ENCODE measurements at places on chromosomes 12 and 14.
A peak's percentile ranks its signal among the peaks of the same experiment; 100 is the strongest.

DNA sequence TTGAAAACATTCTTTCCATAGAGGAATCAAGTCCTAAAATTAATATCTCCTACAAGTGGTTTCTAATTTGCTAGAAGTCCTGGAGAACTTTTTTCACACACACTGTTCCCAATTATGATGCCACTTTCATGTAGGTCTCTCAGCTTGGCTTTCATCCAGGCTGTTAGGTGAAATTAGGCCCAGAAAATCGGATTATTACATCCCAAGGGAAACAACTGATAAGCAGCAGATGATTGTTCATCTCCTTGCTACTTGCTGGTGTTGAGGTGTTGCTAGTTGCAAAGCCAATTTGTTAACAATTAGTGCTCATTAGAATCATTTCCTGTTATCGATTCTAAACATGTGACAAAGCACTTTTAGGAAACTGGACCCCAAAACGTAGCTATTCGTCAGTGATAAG is 248.0 kb downstream of the PDZRN4 start:
- H3K4me1 ChIP-seq = no peaks in the 10 kb centered on the region
- H3K27ac ChIP-seq = no peak overlapping the region
- no peaks in the 10 kb centered on the region for H3K27me3 ChIP-seq
- DNase-seq = no peak
- H3K36me3 ChIP-seq = no peaks in the 10 kb centered on the region
- no peak overlapping the region for H3K4me3 ChIP-seq

DNA sequence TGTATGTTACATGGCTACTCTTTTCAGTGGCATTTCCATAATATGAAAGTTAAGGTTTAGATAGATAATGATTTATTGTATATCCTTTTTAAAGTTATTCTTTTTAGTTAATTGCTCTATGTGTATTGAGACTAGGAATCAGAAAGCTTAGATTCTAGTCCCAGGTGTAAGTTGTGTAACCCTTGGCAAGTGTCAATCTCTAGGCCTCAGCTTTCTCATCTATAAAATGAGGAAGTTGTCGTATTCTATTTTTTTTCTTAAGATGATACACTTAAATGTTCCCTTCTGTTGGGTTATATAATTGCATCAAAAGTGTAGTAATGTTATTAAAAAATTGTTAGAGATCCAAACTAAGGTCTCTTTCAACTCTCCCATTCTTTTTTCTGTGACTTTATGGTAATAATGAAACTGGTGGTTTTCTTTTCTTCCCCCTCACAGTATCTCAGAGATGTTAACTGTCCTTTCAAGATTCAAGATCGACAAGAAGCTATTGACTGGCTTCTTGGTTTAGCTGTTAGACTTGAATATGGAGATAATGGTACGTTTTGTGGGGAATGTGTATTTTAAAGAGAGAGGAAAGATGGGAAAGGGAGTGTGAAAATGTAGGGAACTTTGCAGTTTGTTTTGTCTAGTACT is 4.1 kb downstream of the RTRAF start:
- no peak overlapping the region for H3K4me3 ChIP-seq
- no peaks in the 10 kb centered on the region for H3K36me3 ChIP-seq
- H3K27me3 ChIP-seq = no peaks in the 10 kb centered on the region
- no peak for DNase-seq
- H3K27ac ChIP-seq = no peak overlapping the region
- H3K4me1 ChIP-seq = peaks cover 12% of the 10 kb centered on the region

GRCh38 chr12:68977335-68977734 is 44.4 kb upstream of the CPM start:
- no peaks in the 10 kb centered on the region for H3K36me3 ChIP-seq
- no peaks in the 10 kb centered on the region for H3K4me1 ChIP-seq
- H3K4me3 ChIP-seq = no peak overlapping the region

- no peaks in the 10 kb centered on the region for H3K36me3 ChIP-seq
- peak; percentile 74 for DNase-seq
- no peak overlapping the region for H3K27ac ChIP-seq
These were observed 113.0 kb upstream of the NTF3 start for GRCh38 chr12:5318874-5319273.

- H3K36me3 ChIP-seq = peaks cover 98% of the 10 kb centered on the region
- H3K4me3 ChIP-seq = no peak overlapping the region
- no peak overlapping the region for H3K27ac ChIP-seq
- DNase-seq = no peak
These were observed 312.9 kb downstream of the MED13L start for GRCh38 chr12:115964626-115965025.

GRCh38 chr14:52877628-52878027 is 73.2 kb downstream of the FERMT2 start:
- H3K4me3 ChIP-seq = no peak overlapping the region
- no peaks in the 10 kb centered on the region for H3K4me1 ChIP-seq
- H3K27ac ChIP-seq = no peak overlapping the region
- DNase-seq = no peak
- no peaks in the 10 kb centered on the region for H3K36me3 ChIP-seq
- H3K27me3 ChIP-seq = no peaks in the 10 kb centered on the region

- H3K27me3 ChIP-seq = no peaks in the 10 kb centered on the region
- H3K27ac ChIP-seq = no peak overlapping the region
These were observed 657.6 kb downstream of the MED13L start for GRCh38 chr12:115619889-115620288.

GRCh38 chr14:87014856-87015255 is 978.1 kb downstream of the GALC start:
- H3K4me3 ChIP-seq = no peak overlapping the region
- H3K27ac ChIP-seq = no peak overlapping the region
- no peak for DNase-seq
- no peaks in the 10 kb centered on the region for H3K27me3 ChIP-seq
- no peaks in the 10 kb centered on the region for H3K4me1 ChIP-seq

- H3K4me1 ChIP-seq = no peaks in the 10 kb centered on the region
- H3K36me3 ChIP-seq = no peaks in the 10 kb centered on the region
- no peaks in the 10 kb centered on the region for H3K27me3 ChIP-seq
- no peak for DNase-seq
- no peak overlapping the region for H3K4me3 ChIP-seq
- no peak overlapping the region for H3K27ac ChIP-seq
These were observed 160.8 kb upstream of the SFSWAP start for GRCh38 chr12:131550121-131550520.
